ENCODE measurements at places on chromosomes 11 and 22.

DNA sequence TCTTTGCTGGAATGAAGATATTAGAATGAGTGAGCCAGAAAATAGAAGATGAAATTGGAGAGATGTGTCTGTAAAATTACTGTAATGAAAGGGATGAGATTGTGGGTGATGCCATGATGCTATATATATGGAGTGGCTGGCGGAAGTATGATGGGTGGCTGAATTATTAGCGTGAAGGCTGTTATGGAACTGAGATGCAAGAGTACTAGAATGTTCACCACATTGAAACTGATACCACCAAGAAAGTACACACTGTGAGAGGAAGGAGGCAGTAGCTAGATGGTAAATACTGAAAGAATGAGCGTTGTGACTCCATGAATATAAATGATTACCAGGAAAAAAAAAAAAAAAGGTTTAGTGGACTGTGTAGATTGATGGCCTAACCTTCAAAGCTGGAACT lies 411.9 kb downstream of the CNTN5 start:
- no peak for DNase-seq

GRCh38 chr11:74615311-74615710 lies 22.9 kb downstream of the POLD3 start:
- no peak for DNase-seq

DNA sequence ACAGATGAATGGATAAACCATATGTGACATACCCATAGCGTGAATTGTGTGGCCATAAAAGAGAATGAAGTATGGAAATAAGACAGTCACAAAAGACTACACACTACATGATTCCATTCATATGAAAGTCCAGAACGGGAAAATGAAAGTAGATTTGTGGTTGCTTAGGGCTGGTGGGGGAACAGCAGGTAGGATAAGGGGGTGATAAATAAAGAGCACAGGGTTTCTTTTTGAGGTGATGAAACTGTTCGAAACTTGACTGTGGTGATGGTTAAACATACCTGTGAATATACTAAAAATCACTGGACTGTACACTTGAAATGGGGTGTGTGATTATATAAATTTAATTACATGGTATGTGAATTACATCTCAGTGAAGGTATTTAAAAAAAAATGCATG lies 16.9 kb downstream of the TMEM123 start:
- DNase-seq: no peak

DNA sequence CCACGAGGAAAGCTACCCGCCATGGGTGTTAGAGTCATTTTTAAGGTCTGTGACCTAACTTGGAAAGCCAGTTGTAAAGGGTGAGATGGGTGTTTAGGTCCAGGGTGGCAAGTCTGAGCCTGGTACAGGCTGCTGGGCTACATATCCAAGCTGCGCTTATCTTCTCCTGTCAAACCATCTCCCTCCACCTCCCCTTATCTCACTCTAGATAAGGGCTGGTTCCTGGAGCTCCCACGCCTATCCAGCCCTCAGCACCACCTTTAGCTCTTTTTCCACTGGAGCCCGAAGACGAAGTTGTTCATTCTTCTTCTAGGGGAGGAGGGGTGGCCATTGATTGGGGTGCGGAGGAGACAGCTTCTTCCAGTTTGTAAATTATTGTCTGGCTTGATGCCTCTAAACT lies 48.5 kb downstream of the MICAL2 start:
- no peak for DNase-seq

DNA sequence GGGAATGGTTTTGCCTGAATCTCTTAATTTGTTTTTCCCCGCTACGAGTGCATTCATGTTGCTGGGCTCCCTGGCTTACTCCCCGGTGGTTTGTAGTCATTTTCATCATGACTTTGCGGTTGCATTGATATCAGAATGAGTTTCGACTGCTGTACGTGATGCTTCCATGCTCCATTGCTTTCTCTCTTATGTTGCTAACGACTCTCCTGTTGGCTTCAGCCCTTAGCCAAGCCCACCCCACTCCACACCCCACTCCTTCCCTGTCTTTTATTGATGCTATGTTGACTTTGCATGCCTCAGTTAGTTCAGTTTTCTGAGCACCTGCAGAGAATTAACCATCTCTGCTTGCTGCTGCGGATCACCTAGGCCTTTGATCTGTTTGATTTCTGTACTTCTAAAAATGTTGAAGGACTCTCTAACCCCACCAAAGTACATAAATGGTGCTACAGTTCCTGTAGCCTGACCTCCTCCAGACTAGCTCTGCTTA lies 65.3 kb downstream of the ARFGAP2 start:
- DNase-seq: no peak

- DNase-seq: no peak
Measured at GRCh38 chr11:116647305-116648080, 125.3 kb downstream of the BUD13 start.

GRCh38 chr11:120217526-120217925 lies 6.7 kb downstream of the OAF start:
- DNase-seq: no peak

- no peak for DNase-seq
Measured at GRCh38 chr11:38009932-38010331, 1411.9 kb upstream of the RAG2 start.

DNA sequence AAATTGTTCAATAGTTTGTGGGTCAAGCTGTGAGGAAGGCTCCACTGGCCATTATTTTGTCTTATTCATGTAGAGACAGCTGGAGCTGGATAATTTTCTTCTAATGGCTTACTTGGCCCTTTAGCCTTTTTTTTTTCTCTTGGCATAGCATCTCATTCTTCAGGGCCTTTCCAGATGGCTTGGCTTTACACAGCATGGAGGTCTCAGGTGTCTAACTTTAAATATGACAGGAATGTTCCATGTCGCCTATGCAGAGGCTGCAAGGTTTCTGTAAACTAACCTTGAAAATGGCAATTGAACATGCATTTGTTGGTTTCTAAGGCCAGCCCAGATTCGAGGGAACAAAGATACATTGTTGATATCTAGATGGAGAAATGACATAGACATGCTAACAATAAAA lies 247.9 kb upstream of the CNTN5 start:
- no peak for DNase-seq

GRCh38 chr22:37796079-37796478 lies 11.7 kb upstream of the GCAT start:
- no peak for DNase-seq

DNA sequence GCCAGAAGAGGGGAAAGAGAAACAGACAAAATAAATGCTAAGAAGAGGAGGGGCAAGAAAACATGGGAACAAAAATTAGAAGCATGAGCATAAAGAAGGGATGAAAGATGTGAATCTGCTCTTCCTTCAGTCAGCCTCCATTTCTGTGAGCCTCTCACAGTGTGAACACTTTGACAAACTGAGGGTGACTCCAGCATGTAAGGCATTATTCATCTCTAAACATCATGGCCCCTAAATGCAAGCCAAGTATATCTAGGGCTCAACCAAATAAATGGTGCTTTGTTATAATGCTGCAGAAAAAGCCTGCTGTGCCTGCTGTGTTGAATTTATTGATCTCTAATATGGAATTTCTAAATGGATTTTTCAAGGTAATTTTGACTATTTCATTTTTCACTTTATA lies 281.3 kb downstream of the TTC28 start:
- DNase-seq: no peak

DNA sequence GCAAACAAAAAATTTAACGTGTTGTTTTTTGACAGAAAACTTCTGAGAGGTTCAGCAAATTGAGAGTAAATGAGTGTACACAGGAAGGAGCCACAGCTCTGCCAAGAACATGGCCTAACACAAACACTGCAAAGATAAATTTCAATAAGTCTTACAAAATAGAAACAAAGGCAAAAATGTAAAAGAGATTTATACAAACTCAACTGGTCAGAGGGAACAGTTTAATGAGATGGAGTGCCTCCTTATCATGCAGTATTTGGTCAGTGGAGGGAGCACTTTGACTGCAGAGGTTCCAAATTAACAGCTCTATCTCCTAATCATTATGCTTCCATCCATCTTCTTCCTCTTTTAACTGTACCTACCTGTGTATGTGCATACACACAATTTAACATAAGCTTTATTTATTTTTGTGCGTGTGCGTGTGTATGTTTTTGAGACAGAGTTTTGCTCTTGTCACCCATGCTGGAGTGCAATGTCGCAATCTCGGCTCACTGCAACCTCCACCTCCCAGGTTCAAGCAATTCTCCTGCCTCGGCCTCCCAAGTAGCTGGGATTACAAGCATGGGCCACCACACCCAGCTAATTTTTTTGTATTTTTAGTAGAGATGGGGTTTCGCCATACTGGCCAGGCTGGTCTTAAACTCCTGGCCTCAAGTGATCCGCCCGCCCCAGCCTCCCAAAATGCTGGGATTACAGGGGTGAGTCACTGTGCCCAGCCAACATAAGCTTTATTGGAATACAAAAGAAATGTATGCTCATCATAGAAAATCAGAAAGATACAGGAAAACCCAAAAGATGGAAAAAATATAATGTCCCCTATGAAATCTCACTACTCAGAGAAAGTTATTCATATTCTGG lies 111.9 kb downstream of the MRTFA start:
- no peak for DNase-seq

DNA sequence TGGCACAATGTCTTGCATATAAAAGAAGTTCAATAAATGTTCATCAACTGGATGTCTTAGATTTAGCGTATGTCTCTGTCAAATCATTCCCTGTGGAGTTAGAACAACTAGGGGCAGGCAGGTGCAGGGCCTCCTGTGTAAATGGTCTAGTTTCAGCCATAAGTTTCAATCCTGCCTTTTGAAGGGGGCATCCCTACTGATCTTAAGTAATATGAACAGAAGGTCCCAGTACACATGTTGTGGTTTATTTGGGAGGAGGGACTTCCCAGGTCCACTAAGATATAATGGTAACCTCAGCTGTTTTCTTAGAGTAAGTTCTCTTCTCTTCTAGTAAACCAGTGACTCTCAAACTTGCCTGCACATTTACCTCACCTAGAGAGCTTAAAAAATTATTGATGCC lies 19.8 kb downstream of the TTC12 start:
- no peak for DNase-seq

DNA sequence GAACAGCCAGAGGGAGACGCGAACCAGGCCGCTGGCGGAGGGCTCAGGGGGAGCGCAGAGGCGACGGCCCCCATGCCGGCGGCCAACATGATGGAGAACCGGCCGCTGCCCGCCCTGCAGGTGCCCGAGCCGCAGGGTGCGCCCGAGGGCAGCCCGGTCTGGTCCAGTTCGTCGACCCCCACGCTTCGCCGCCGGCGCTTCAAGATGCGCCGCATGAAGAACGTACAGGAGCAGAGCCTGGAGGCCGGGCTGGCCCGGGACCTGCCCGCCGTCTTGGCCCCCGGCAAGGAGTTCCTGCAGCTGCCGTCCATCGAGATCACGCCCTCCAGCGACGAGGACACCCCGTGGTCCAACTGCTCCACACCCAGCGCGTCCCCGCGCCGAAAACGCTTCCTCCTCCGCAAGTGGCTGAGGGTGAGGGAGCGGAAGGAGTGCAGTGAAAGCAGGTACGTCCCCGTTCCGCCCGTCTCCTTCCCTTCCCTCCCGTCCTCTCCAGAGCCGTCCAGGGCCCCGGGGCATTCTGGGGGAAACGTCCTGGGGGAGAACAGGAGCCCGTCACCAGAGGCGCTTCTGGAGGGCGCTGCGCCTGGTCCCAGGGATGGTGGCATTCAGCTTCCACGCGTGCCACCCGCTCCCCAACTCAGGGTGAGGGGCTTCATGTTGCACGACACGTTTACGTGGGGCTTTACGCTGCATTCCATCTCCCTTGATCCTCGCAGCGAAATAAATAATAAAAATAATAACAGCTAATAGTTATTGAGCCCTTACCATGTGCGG lies 840 bp downstream of the GRAMD1B start:
- DNase-seq: peak; percentile 43

DNA sequence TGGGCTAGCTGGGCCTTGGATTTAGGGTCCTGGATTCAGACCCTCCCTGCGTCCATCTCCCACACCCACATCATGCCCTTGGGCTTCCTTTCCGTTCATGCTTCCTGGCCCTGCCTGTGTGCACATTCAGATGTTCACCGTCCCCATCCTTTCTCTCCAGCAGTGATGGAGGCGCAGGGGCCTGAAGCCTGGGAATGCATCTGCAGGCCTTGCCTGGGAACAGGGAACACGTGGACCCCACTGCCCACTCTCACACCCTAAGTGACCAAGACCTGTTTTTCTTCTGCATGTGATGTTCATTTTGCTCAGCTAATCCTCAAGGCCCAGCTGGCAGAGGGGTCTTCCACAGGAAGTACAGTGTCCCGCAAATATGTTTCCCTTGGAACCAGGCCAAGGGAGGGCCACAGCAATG lies 91.6 kb upstream of the PARVA start:
- DNase-seq: no peak

DNA sequence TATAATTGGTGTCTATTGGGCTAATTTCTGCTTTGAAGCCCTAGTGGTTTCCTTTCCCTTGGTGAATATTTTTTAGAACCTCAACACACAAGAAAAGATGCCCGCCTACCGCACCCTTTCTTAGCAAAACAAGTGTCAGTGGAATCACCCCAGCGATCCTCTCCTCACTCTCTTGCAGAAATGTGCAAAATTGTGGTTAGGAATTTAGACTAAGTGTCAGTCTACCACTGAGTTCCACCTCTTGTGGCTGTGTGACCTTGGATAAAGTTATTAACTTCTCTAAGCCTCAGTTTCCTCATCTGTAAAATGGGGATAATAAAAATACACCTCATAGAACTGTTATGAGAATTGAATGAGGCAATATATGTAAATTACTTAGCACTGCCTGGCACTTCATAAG lies 5.3 kb upstream of the JAML start:
- DNase-seq: peak; percentile 22

- no peak for DNase-seq
Measured at GRCh38 chr22:42682113-42682851, 33.1 kb upstream of the CYB5R3 start.

- no peak for DNase-seq
Measured at GRCh38 chr11:131800452-131800851, 430.0 kb downstream of the NTM start.

DNA sequence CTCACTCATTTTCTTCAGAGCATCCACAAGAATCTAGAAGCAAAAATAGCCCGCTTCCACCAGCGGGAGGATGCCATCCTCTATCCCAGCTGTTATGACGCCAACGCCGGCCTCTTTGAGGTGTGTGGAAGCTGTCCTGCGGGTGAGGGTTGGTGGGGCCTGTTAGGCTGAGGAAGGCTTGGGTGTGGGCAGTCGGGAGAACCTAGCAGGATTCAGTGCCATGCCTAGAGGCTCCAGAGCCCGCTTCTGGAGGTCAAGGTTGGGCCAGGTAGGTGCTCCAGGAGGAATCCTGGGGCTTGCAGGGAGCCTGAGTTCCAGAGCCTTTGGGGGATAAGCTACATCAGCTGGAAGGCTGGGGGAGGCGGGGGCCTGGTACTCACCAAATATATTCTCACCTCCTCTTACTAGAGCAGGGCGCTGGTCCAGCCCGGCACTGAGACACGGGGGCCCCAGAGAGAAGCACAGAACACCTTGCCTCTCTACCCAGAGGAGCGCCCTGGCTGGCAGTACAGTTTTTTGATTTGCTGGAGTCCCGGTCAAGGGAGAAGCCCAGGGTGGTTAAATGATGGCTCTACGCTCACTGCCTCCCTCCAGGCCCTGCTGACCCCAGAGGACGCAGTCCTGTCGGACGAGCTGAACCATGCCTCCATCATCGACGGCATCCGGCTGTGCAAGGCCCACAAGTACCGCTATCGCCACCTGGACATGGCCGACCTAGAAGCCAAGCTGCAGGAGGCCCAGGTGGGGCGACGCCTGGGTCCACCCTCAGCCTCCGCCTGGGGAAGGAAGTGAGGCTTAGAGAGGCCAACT lies 5.3 kb downstream of the GCAT start:
- no peak for DNase-seq

GRCh38 chr11:62604460-62605120 lies 2.9 kb upstream of the MTA2 start:
- no peak for DNase-seq
